Body of pancreas (tissue), 4 donors: ENCODE measurements at places on chromosomes 6 and 20.
A peak's percentile ranks its signal among the peaks of the same experiment; 100 is the strongest.

DNA sequence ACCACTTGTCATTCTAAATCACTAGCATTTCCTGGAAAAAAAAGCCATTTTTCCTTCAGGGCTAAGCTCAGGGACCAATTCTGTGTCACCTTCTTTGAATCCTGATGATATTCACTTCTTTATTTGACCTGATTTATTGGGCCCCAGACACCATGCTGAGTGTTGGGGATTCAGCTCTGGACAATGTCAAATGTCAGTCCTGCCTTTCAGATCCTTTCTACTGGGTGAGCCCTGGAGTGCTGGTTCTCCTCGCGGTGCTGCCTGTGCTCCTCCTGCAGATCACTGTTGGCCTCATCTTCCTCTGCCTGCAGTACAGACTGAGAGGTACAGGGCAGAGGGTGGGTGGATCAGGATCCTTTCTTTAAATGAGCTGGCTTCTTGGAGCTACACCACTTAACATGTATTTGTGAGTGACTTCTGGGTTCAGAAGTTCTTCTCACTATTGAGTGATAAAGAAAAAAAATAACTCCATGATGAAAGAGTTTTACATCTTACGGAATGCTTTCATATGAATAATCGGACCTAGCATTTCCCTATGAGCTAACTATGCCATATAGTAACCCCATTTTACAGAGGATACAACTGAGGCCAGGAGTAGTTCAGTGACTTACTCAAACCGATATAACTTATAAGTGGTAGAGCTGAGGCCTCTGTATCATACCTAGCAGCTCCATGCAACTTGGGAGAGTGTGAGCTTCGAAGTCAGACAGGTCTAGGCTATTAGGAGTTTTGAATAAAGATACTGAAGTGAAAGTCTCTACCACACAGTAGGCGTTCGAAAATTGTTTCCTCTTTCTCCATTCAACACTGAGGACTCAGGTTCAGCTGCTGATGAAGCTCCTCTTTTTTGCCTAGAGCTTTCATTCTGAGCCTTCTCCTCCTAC lies 9.3 kb downstream of the MOG start:
- DNase-seq: no peak

DNA sequence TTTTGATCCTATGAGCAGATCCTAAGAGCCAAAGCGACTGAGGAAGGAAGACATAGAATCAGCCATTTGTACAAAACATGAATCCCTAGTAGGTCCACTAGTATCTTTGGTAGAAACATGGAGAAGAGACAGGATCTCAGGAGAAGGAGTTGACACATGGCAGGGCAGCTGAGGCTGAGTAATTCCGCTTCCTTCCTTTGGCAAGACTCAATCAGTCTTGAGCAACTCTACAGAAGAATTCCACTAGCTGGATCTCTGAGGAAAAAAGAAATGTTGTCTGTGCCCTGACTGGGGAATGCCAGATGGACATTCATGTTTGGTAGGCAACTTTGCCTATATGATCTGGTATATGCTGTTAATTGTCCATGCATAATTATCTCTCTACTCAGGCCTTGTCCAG lies 35.3 kb downstream of the ESR1 start:
- DNase-seq: no peak

- DNase-seq: no peak
These were observed 23.2 kb upstream of the SRF start for GRCh38 chr6:43147691-43148477.

DNA sequence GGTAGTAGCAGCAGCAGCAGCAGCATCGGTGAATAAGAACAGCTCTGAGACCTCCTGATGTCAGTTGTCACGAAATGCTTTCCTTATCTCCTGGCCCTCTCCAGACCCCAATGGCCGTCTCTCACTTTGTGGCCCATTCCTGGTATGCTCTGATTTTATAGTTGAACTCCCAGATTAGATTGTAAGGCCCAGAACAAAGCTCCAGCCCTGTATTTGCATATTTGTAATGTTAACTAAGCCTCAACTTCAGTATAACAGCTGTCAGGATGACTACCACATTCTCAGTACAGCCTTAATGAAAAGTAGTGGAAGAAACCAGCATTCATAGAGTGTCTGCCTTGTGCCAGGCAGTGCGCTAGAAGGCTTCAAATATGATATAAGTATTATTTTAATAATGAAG lies 180.9 kb downstream of the SASH1 start:
- DNase-seq: no peak

DNA sequence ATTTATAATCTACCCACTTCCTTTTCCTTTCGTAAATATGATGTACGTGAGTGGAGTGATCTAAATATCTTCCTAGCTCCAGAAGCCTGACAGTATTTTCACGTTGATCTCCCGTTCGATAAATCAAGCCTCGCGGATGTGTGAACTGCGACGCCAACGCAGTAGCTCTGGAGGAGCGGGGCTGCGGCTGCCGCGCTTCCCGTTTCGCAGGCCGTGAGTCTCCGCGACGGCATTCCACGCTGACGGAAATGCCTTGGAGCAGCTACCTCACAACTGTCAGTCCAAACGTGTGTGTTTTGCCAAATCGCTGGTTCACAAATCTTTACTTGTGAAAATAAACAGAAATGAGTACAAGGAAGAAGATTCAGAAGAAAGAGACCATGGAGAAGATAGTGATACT lies 41.2 kb downstream of the BTBD3 start:
- no peak for DNase-seq

DNA sequence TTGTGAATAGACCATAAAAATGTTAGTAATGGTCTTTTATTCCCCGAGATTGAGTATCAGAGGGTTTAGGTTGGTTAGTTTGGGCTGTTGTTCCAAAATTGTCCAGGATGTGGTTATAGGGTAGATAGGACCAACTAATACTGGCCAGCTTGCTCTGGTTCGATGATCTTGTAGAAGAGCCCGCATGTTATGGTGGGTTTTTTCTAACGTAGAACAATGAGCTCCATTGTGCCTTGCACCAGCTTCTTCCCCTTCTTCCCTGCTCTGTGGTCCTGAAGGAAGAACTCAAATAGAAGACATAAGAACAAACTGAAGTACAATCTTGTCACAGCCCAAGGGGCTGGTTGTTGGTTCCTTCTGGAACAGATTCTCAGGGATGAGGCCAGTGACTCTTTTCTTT lies 70.5 kb downstream of the RREB1 start:
- DNase-seq: no peak

DNA sequence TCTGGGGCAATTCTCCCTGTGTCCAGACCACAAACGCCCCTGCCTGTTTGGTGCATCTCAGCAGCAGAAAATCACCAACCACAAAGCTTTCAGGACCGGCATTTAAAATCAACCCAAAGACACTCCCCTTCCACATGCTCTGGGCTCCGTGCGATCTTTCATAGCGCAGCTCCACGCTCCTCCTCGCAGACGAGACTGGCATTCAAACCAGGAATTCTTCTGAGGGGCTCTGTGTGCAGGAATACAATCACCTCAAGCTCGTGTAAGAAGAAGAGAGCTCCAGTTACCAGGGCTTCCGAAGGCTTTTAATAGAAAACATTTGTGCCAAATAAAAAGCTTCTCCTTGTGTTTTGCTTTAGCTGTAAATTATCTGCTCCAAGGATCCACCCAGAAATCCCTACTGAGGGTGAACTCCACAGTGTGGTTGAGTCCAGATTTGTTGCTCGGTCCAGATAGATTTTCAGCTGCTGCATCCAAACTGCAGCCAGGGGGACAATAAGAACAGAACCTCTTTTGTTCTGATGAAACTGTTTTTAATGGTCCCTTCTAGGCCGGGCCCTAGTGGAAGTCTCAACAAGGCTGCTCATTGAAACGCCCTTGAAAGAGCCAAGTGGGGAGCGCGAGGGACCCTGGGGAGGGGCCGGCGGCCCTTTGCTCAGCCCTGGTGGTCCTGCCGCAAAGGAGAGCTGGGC lies 16.4 kb upstream of the BMP7 start:
- no peak for DNase-seq

DNA sequence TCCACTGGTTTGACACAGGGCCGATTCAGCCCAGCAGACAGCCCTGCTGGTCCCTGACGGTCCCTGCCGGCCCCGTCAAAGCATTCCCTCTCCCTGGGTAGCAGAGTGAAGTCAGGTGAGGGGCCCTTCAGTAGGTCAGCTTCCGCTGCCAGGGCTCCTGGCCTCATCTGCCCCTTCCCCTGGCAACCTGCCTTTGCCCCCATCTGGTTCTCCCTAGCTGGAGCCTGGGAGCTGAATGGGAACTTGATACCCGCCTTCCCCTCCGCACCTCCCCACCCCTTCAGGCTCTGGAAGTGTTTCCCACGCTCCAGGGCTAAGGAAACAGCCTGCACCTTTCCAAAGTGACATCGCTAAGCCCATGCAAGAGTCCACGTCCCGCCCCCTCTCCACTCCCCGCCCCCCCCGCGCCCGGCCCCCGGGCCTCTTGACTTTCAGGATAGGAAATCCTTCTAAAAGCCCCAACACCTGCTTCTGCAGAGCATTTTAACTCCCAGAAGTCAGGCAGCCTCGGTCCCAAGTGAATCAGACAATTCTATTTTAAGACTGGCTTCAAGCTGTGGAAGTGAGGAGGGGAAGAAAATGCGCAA lies 53.3 kb downstream of the ISM1 start:
- no peak for DNase-seq

DNA sequence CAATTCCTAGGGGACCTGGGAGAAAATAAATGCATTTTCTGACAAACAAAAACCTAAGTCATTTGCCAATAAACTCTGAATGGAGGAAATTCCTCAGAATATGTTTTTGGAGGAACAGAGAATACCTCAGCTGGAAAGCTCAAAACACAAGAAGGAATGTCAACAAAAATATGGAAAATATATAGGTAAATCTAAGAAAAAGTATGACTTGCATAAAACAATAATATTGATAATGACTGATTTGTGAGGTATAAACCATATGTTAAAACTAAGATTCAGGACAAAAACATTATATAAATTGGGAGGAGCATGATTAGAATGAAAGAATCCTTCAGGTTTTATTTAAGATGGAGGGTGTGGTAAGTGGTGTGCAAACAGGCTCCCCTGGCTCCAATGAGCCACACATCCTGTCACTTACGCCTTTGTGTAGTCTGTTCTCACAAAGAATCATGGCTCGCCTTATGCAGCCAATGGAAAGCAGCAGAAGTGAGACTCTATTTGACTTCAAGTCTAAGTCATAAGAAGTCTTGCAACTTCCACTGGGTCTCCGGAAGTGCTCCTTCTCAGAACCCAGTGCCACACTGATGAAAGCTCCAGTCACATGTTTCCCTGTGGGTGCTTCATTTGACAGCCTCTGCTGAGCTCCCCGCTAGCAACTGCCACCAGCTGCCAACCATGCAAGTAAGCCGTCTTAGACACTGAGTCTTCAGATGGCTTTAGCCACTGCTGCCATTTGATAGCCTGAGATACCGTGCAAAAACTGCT lies 8.1 kb downstream of the CFAP61 start:
- DNase-seq: no peak

GRCh38 chr20:48661575-48662455 lies 166.0 kb downstream of the PREX1 start:
- DNase-seq: no peak

- DNase-seq: no peak
These were observed 4.5 kb upstream of the CITED2 start for GRCh38 chr6:139378882-139379341.

GRCh38 chr6:166489301-166490155 lies 97.0 kb downstream of the RAMACL start:
- DNase-seq: peak; percentile 1

GRCh38 chr6:113893451-113893850 lies 36.3 kb downstream of the MARCKS start:
- no peak for DNase-seq

- DNase-seq: no peak
These were observed 56.4 kb downstream of the B4GALT5 start for GRCh38 chr20:49657118-49657901.

GRCh38 chr6:39072830-39073229 lies 24.2 kb downstream of the GLP1R start:
- DNase-seq: no peak

GRCh38 chr6:99879431-99879830 lies 114.6 kb downstream of the MCHR2 start:
- no peak for DNase-seq
